Daoy (cell line): ENCODE measurements at places on chromosomes 5 and 9. TPM values are rescaled to one million over a fixed set of nuclear protein-coding genes. Genes with fewer than 3 reads are reported as not detected.

The TAS2R1 gene
- total RNA-seq, result not detected in 2 replicates

DNA sequence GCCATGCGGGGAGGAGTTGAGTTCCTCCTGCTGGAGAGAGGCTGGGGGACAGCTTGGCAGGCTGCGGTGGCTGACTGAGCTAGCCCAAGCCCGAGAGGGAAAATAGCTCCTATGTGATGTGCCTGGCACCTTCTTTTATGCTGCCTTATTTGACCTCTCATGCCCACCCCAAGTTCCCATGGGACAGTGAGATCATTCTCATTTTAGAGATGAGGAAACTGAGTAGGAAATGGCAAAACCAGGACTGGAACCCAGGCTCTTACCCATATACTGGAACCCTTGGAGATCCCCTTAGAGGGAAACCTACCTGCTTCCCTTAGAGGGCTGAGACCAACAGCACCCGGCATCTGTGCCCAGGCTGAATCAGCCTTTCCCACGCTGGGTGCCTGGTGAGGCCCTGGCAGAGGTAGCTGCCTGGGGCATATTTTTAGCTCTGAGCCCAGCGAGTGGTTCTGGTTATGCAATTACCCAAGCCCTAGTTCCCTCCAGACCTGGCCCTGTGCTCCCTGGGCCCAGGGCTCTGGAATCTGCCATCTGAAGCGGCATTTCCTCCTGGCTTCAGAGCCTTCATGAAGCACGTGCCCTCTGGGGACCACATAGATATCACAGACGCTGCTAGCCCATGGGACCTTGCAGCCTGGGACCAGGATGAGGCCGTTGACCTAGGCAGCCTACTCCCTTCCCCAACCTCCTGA is 23.6 kb downstream of the COL27A1 start:
- DNase-seq, result no peak

DNA sequence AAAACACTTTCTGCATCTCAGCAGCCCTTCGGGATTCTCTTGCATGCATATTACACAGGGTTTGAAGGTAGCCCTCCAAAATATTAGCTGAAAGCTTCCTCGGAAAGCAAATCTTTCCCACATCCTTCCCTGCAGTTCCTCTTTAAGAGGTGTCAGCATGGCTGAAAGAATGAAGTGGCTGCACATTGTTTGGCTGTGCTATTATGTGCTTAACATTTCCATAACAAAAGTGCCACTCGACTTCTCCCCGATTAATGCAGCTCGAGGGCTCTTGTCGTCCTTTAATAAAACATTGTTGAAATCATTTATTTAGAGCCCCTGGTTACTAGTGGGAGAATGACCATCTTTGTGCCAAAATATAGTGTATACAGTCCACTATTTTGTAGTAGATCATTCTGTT is 6.5 kb downstream of the GAS1 start:
- DNase-seq, result no peak

DNA sequence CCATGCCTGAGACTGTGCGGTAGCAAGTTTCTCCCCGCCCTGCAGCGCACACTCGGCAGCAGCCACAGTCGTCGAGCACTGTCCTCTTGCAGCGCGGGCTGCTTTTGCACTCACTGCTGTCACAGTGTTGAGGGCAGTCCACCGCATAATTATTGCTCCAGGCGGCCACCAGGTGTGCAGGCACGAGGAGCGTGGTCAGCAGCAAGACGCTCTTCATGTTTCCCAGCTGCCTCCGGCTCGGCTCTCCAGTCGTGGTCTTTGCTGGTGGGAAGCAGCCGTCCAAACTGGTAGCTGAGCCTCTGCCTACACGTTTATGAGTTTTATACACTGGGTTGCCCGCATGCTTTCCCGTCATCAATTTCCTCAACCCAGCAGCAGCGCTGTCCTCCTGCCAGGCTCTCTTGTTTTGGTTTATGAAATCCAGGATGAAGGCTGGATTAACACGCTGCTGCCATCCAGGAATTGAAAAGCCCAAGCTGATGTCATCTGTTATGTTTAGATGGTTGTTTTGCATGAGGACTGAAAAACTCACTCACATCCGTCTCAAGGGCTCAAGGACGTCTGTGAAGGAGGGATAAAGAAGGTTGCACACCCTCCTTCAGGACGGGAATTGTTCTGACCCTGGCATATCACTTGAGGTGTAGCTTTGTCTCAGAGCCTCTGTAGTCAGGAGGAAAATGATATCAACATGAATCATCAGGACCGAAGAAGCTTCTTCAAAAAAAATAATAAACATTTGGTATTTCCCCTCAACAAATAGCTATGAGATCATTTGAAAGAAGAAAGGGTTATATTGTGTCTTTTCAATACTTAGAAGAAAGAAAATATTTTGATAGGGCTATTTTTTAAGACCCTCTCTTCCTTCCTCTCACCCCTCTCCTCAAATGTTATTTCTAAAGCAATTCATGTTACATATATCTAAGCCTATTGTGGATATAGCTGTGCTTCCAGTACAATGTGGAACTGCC is at the start of gene ESM1:
TSS of gene ESM1 (minus strand) at position 293 of the 968 bp plus-strand sequence. CDS start at position 217, 76 bp downstream.
- peak; percentile 78 for DNase-seq

DNA sequence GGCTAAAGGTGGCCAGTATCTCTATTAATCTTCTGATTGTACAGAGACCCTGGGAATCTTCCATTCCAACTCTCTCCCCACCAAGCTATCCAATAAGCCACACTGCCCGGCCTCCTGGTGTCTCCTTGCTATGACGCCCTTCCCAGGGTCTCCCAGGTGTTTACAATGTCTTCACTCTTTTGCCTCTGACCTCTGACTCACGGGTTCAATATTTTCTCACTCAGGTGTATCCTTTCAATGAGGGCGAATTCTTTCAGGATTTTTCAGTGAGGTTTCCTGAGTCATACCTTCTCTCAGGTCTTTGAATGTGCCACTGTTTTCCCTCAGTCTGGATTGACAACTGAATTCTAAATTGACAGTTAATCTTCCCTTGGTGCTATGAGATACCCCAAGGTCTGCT is 53.7 kb upstream of the IRX4 start:
- no peak for DNase-seq
